ENCODE measurements at places on chromosomes 7 and 10.

GRCh38 chr10:132154440-132154839, 32.3 kb upstream of the DPYSL4 start:
- DNase-seq = no peak

DNA sequence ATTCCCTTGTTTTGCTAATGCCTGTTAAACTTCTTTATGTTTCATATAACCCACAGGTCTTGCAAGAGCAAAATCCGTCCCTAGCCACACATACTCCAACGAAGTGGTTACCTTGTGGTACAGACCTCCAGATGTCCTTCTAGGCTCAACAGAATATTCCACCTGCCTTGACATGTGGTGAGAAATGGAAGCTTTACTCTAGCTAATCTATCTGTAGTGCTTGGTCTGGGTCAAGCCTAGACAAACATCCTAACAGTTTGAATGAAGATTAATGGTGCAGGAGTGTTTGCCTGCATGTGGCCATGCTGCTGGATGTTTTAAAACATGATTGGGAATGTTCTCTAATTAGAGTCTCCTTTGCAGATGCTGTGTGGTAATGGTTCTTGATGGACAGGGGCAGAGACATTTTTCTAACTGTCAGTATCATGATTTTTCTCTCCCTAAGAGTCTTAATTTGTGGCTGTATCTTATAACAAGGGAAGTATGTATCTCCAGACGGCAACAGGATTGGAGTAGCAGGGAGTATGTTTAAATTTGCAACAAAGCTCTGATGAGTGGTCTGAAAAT, 308.5 kb upstream of the FZD1 start:
- DNase-seq = no peak

GRCh38 chr10:61732629-61733278, 70.0 kb downstream of the CABCOCO1 start:
- DNase-seq = no peak

GRCh38 chr10:129278686-129279085, 188.4 kb upstream of the MGMT start:
- no peak for DNase-seq

- peak; percentile 4 for DNase-seq
Measured at GRCh38 chr7:66452165-66452564, 176.5 kb upstream of the KCTD7 start.

DNA sequence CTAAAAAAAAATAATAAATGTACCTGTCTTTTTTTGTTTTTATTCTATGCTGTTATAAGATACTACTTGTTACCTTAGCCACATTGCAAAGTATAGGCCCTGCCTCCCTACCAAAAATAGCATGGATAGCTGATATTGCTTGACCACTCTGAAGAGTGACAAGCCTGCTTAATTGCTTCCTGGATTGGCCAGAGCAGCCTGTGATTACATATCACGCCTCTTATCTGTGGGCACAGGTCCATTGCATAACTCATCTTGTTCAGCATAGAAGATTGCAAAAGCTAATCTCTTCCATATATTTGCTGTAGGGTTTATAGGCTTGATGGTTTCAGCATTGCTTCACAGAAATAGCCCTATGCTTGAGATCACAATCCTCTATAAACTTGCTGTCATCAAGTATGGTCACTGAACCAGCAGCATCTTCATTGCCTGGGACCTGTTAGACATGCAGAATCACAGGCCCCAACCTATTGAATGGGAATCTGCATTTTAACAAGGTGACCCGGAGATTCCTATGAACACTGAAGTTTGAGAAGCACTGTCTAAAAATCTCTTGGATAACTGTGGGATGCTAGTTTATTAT, 280.8 kb upstream of the CDC14C start:
- DNase-seq = no peak

DNA sequence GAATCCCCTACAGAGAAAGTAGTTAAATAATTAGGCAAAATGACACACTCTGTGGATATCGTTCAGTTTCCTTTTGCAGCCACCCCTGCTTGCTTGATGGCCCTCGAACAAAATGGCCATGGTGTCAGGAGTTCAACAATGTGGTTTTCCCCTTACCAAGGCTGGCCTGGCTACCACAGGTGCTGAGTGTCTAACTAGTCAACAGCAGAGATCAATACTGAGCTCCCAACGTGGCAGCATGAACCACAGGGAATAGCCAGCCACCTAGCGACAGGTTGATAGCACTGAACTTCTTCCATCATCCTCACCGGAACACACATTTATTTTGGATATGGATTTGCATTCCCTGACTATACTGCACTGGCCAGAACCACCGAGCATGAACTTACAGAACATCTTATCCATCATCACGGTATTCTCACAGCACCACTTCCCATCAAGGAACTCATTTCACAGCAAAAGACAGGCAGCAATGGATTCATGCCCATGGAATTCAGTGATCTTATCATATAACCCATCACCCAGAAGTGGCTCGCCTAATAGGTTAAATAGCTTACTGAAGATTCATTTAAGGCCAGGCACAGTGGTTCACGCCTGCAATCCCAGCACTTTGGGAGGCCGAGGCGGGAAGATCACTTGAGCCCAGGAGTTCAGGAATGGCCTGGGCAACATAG, 6.3 kb downstream of the C10orf67 start:
- DNase-seq = no peak

DNA sequence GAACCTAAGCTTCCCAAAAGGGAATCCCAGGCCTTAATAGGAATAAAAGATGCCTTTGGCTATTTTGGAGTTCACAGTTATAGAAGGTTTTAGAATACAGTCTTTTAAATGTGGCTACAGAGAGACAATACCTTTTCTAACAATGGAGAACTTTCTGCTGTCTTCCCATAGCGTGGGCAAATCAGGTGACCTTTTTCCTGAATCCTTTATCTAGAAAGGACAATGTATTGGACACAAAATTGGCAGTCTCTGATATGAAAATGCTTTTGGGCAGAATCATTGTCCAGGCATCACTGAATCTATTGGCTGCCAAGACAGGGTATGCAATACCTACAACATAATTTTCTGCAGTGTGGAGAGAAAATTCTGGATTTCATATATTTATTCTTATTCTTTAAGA, 7.8 kb upstream of the ABLIM1 start:
- no peak for DNase-seq

DNA sequence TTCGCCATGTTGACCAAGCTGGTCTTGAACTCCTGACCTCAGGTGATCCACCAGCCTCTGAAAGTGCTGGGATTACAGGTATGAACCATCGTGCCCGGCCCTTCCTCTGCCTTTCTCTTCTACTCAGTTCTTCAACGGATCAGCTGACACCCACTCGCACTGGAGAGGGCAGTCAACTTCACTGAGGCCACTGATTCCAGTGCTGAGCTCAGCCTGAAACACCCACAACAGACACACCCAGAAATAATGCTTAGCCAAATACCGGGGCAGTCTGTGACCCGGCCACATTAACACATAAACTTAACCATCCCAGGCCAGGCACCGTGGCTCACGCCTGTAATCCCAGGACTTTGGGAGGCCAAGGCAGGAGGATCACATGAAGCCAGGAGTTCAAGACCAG, 119.3 kb upstream of the CHST15 start:
- DNase-seq = no peak

- DNase-seq = no peak
Measured at GRCh38 chr7:22582863-22583622, 83.1 kb upstream of the STEAP1B start.

DNA sequence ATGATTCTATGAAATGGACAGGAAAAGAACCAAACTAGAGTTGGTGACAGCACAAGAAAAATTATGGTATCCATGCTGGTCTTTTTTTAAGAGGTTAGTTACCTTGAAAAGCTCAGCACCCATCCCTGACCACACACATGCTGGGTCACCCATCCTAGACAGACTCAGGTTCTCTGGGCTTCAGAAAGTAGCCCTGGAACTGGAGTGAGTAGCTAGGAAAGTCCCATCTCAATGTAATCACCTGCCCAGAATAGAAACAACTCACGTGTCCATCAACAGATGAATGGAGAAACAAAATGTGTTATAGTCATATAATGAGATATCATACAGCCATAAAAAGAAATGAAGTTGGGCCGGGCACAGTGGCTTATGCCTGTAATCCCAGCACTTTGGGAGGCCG, 37.0 kb downstream of the GSDME start:
- no peak for DNase-seq

- peak; percentile 31 for DNase-seq
Measured at GRCh38 chr7:106111655-106112117, 426 bp downstream of the SYPL1 start.

DNA sequence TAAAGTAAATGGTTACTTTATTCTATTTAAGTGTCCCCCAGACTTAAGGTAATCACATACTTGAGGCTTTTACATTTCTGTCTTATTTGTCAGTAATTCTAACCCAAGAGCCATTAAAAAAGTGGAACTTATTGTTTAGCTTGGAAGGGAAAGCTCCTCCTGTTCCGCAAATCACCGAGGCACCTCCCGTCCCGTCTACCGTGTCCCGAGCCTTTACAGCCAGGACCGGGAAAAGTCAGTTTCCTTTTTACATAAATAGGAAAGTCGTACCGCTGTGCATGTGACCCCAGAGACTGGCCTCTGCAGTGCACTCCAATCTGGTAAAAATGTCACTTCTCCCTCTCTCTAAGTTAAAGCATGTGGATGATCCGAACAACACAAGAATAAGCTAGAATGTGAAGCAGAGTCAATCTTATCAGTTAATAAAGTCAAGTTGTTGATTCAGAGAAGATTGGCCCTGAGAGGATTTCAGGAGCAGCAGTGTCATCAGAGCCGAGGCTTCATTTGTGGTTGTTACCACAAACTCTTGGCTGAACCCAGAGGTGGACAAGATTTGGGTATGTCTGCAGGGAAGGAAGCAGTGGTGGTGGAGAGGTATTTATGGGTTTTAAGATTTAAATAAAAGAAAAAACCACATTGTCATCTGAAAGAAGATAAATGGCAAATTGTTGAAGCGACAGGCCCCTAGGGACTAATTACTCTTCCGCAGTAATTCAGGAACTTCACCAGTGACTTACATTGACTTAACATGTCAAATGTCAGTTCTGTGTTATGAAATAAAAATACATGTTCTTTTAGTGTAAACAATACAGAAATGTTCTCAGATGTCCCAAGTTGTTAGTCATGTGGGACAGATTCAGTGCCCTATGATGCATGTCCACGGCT, 316.6 kb upstream of the ZNF32 start:
- no peak for DNase-seq

DNA sequence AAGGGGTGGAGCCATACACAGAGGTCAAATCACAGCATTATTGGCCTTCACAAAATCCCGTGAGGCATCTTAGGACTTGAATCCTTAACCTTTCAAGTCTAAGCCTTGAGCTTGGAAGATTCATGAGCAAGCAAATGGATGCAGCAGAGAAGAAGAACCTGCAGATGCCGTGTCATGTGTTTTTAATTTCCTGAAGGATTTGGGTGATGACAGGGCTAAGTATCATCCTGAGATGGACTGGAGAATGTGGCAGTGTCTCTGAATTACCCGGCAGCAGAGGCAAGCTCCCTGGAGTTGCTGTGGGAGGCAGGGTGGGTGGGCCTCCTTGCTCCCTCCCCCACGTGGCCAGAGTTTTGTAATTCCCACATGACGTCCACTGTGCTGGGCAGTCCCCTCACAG, 50.8 kb downstream of the GCC1 start:
- no peak for DNase-seq

GRCh38 chr7:131045526-131045925, 282.1 kb upstream of the MKLN1 start:
- no peak for DNase-seq

DNA sequence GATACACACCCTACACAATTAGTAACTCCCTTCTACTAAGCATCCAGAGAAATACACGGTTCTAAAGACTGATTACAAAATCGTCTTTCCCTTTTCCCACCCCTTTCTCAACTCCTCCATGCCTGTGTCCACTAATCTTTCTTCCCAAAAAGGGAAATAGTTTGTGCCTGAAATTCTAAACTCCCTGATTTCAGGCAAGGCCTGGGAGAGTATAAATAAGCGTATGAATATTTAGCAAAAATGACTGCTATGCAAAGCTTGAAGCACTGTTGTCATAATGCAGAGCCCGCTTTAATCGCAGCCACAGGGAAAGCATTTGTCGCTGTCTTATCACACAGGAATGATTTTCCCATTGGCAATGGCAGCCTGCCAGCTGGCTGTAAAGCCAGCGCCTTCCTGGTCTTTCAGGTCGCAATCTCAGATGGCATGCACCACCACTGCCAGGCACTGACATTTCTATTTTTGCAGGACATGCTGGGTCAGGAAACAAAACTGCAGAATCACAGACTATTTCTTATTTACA, 142.9 kb upstream of the PCGF5 start:
- DNase-seq = peak; percentile 80

GRCh38 chr10:116974456-116975005, 30.5 kb downstream of the SHTN1 start:
- DNase-seq = peak; percentile 57

GRCh38 chr7:1592299-1592871, 22.6 kb upstream of the PSMG3 start:
- DNase-seq = peak; percentile 73

DNA sequence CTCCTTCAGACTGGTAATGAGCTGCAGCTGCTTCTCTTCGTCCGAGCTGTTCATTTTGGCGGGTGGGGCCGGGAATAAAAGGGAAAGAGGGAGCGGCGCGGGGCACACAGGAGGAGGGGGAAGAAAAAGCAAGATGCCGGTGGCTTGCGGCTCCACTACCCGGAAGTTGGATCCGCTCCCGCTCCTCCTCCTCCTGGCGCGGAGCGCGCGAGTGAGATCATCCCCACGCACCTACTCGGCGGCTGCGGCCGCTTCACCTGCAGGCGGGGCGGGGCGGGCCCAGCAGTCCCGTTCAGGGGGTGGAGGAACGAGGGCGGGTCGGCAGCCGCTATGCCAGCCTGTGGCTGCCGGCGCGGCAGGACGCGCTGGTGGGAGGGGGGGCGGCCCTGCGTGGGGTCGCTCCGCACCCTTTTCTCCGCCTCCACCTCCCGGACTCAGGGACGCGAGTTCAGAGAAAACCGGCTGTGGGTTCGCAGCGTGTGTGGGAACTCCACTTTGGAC, at the start of gene SHTN1:
SHTN1 (minus strand) TSS at position 162 of the 501 bp plus-strand sequence; CDS start at position 54, 108 bp downstream.
- DNase-seq = peak; percentile 82

DNA sequence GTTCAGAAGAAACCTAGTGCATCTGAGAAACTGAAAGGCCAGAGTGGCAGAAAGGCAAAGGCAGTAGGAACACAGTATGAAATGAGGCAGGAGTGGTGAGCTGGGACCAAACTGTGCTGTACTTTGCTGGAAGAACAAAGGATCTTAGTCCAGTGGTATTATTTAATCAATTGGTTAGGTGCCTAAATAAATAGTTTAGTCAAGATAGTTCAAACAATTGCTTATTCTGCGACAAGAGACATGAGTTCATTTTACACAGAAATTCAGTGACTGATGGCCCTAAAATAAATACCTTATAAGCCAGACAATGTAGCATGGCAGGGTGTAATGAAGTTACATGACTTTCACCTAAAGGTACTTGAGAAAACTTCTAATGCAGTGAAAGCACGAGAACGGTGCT, 181.8 kb upstream of the LRRN3 start:
- DNase-seq = no peak

DNA sequence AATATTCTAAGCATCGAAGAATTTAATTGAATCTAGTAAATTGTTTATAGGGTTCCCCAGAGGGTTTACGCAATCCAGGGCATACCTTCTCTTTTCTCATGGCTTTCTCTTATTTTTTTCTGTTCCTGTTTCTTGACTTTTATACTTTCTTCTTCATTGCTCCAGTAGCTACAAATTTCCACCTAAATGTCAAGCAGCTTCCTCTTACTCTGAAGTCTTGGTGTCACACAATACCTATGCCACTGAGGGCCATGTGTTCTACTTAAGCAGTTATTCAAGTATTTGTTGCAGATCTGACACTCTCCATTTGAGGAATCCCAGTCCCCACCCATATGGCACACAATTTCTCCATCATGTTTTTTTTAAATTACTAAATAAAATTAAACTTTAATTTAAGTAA, 343.1 kb upstream of the MBL2 start:
- DNase-seq = no peak

GRCh38 chr10:131346456-131346855, 34.9 kb upstream of the TCERG1L start:
- DNase-seq = no peak
